ENCODE measurements at places on chromosomes 3 and 15.

DNA sequence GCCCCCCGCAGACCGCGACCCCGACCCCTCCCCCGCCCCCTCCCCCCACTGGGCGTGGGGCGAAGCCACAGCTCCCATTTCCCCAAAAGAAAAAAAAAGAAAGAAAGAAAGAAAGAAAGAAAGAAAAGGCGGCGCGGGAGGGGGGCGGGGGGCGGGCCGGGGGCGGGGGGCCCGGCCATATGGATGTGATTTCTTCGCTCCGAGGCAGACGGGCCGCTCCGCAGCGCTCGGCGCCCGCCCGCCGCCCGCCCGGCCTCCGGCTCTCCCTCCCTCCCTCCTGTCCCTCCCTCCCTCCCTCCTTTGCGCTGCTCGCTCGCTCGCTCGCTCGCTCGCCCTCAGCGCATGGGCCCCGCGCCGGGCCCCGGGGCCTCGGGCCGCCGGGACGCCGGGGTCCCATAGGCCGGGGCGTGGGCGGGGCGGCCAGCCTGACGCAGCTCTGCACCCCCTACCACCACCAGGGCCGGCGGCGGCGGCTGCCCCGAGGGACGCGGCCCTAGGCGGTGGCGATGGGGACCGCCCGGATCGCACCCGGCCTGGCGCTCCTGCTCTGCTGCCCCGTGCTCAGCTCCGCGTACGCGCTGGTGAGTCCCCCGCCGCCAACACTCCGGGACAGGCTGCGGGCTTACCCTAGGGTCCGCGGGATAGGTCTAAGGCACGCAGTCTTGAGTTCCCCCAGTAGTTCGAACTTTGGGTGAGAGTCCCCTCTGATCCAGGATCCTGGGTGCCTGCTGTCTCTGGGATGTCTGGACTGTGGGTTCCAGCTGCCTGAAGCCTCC lies 5.7 kb downstream of the PTH1R start:
- DNase-seq = no peak

- no peak for DNase-seq
These were observed 294.5 kb downstream of the NAALADL2 start for GRCh38 chr3:175153595-175153994.

DNA sequence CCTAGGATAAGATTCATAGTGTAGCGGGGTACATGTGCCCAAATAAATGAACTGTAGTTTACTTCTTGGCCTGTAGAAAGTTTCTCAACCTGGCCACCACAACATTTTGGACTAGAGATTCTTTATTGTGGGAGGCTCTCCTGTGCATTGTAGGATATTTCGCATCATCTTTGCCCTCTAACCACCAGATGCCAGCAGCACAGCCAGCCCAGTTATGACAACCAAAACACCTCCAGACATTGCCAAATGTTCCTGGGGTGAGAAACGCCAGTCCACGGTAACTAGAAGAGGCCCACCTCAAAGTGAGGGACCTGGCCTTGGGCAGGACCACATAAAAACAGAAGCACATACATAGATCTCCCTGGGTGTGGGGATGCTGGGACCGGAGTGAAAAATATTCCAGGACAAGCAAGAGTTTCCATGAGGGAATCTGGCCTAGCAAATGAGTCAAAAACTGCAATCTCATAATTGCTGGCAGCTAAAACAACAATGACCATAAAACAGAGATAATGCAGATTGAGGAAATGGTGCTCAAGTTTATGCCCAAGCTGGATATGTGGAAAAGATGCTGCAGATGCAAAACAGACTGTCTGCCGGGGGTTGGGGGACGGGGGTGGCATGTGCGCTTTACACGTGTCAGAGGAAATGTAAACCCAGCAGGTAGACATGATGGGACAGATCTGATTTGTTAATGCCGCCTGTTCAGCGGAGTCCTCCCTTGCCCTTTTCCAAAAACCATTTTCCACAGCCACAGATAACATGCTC lies 39.7 kb downstream of the ARHGEF3 start:
- no peak for DNase-seq

DNA sequence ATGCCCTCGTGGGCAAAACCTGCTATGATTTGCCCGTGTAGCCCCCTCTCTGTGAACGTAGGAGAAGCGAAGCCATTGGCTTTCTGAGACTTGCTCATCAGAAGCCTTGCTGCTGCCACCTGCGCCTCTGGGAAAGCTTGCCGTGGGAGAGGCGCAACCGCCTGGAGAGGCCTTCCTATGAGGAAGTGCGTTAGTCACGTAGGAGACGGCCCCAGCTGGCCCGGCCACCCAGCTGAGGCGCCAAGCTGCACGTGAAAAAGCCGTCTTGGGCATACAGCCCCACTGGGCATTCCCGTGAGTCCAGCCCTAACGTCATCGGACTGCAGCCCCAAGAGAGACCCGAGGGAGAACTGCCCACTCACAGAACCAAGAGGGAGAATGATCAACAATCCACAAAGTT lies 49.1 kb upstream of the TJP1 start:
- no peak for DNase-seq

DNA sequence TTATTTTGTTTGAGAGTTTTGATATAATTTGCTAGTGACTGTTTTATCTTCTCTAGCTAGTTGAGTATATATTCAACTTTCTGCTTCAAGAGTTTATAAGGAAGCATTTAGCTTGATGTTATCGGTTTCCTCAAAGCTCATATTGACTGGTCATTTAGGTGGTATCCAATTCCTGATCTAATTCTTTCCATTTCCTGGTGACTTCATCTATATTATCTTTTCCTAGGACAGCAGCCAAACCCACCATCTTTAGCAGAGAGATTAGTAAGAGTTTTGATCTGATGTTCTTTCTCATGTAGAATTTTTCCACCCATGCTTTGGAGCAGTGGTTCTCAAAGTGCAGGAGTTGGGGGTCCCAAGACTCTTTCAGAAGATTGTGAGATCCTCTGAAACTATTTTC lies 148.6 kb upstream of the STT3B start:
- no peak for DNase-seq

- no peak for DNase-seq
These were observed 18.4 kb downstream of the SENP5 start for GRCh38 chr3:196886144-196886543.

GRCh38 chr15:81744364-81744763 lies 301.5 kb downstream of the MEX3B start:
- no peak for DNase-seq

DNA sequence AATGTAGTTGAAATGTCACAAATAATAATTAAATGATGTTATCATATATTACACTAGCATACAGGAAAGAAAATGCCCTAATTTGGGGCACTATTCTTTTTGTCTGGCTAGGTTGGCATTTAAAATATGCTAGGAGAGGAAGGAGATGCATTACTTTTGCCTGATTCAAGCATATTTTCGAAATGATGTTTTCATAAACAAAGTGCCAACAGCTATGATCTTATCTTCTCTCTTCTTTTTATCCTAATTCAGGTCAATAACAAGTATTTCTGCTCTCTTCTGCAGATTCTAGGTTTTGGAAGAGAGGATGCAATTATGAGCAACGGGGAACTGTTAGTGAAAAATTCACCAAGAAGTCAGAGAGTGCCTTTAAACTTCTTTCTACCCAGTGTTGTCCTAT lies 55.8 kb upstream of the NR2F2 start:
- DNase-seq = no peak

- DNase-seq = no peak
These were observed 10.9 kb downstream of the KLF13 start for GRCh38 chr15:31337352-31338031.

DNA sequence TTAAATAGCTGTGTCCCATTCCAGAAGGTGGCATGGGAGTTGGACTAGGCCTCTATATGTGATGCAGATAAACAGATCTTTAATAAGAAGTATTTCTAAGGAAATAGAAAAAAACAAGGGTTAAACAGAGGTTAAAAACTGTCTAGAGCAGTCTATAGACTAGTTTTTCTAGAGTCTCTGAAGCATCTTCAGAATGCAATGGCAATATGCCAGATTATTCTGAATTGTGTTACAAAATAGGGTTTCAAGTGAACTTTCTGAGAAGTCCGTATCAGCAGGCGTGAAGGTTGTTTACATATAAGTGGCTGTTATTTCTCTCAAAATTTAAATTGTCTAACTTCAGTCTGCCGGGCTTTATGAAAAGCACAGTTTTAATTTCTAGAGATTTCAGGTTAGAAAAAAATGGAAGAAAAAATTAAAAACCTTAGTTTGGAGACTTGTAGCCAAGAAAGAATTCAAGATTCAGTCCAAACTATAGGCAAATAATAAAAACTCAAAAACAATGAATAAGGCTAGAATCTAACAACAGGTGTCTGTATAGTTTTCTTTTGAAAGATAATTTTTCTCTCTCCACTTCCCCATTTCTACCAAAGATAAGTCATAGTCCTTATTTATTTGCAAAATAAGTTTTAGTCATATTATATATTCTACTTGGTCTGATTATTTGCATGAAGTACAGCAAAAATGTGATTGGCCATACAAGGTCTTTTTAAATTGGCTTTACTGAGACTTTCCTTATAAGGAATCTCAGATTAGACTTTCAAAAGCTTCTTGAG lies 55.2 kb downstream of the OSTN start:
- no peak for DNase-seq

DNA sequence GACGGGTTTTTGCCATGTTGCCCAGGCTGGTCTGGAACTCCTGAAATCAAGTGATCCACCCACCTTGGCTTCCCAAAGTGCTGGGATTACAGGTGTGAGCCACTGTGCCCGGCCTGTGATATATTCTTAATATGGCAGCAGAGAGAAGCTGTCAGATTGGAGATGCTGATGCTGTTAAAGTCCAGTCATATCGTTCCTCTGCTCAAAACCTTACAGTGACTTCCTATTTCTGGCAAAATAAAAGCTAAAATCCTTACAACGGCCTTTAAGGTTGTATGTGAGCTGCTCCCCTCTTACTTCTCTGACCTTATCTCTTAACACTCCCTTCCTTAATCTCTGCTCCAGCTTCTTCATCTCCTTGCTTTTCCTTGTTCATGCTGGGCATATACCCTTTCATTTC lies 26.6 kb upstream of the MGA start:
- no peak for DNase-seq

DNA sequence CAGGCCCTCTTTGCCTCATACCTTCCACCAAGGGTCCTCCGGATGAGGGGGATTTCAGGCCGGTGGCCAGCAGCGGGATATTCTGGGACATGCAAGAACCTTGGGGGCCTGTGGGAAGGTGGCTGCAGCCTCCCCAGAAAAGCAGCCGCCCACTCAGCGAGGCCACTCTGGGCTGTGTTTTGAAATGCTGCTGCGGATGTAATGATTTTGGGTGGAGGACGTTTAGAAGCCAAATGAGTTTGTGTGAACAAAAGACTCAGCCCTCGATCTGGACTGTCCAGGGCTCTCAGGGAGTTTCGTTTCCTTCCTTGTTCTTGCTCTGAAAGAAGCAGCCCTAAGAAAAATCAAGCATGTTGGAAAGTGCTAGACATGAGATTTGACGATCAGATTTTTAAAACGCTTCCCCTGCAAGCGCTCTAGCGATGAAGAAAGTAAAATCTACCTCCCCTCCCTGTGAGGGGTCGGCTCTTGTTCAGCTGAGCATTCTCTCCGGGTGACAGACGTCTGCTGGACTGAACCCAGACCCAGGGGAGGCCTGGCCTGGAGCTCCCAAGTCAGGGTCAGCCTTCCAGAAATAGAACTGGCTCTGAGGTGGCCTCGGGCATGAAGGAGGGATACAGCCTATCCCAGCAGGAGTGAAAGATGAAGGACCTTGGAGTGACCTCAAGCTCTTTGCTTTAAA lies 12.9 kb downstream of the HEG1 start:
- DNase-seq = no peak

- no peak for DNase-seq
These were observed 3.1 kb downstream of the FOXL2NB start for GRCh38 chr3:138950006-138950644.

DNA sequence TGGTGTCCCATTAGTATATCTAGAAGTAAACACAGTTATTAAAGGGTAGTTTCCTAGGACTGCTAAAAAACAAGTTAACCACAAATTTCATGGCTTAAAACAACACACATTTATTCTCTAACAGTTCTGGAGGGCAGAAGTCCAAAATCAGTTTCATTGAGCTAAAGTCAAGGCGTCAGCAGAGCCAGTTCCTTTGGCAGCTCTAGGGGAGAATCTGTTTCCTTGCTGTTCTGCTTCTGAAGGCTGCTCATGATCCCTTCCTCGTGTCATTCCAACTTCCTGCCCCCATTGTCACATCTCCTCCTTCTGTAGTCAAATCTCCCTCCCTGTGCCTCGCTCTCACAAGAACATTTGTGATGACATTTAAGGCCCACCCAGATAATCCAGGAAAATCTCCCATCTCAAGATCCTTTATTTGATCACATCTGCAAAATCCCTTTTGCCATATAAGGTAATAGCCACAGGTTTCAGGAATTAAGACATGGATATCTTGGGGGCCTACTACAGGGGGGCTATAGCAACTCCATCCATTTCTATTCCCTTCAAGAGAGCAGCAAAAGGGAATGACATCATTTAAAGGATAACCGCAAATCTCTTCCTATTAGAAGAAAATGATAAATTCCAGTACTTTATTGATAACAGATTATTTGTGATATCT lies 50.1 kb downstream of the GPR176 start:
- DNase-seq = no peak

DNA sequence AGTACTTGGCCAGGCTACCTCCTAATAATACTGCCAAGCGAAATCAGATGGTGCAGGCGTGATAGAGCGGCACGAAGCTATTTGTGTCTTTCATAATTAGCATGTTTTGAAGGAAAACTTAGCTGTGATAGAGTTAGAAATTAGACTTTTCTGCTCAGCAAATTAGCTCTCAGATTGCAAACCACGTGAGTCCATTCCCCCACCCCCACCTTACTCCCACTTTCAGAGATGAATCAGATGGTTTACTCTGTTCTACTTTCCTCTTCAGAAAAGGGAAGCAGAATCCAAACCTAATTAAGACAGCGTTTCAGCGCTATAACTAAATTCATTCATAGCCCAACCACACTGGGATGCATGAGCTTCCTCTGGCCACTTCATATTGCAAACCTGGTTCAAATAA lies 214.6 kb downstream of the SLCO3A1 start:
- no peak for DNase-seq

DNA sequence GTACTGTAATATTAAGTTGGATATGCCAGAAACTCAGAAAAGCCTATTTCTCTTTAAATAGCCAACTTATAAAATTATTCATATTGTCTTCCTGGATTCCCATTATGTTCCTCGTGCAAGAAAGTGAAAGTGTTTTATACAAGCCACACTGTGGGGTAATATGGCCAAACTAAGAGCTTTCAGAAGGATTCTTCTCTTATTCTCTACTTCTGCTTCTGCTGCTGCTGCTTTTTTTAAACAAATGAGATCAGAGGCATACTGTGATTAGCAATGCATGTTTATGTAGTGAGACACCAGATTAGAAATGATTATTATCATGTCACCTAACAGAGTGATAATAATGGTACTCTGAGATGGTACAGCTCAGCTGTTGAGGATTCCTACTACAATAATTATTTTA lies 1026.5 kb upstream of the CFAP20DC start:
- DNase-seq = no peak

DNA sequence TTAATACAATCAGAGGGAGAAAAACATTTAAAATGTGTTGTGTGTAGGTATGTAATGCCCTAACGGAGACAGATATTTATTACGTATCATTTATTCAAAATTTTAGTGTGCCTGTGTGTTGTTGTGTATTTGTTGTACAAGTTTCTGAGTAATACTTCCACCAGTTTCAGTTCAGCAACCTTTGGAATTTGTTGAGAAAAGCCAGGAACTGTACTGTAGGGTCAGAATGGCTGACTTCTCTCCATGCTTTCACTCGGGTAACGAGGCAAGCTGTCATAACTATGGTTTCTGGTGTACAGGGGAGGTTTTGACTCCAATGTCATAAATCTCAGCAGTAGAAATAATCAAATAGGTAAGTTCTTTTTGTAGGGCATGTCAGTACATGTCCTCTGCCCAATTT lies 23.8 kb upstream of the CNTN6 start:
- DNase-seq = no peak

Measured in T1000 (cell line).